Thyroid gland (tissue), 4 donors: ENCODE measurements at places on chromosomes 5 and 9. TPM values are rescaled to one million over a fixed set of nuclear protein-coding genes. Genes with fewer than 3 reads are reported as not detected.
A peak's percentile ranks its signal among the peaks of the same experiment; 100 is the strongest.

ANKRD18B gene
- total RNA-seq = 2.0 TPM

CSF1R gene
- total RNA-seq = 14.1 TPM

LEAP2 gene
- 2.1 TPM for total RNA-seq

PAEP gene
- not detected for total RNA-seq

EQTN gene
- not detected for total RNA-seq

SYK gene
- 92.4 TPM for total RNA-seq

ALDH7A1 gene
- 57.3 TPM for total RNA-seq

ANKDD1B gene
- not detected for total RNA-seq

TPPP gene
- total RNA-seq = 8.7 TPM

HSD17B3 gene
- total RNA-seq = 2.0 TPM

GRCh38 chr9:107989544-107989943 lies 500.0 kb upstream of the KLF4 start:
- H3K4me3 ChIP-seq = no peak overlapping the region
- H3K36me3 ChIP-seq = no peaks in the 10 kb centered on the region
- DNase-seq = no peak
- H3K4me1 ChIP-seq = no peaks in the 10 kb centered on the region
- H3K27me3 ChIP-seq = no peaks in the 10 kb centered on the region

GRCh38 chr9:130728721-130729120 lies 35.1 kb downstream of the EXOSC2 start:
- H3K4me3 ChIP-seq = no peak overlapping the region
- peaks cover 26% of the 10 kb centered on the region for H3K4me1 ChIP-seq
- H3K27me3 ChIP-seq = no peaks in the 10 kb centered on the region
- no peak overlapping the region for H3K27ac ChIP-seq

GRCh38 chr9:13952906-13953305 lies 361.0 kb downstream of the NFIB start:
- no peak for DNase-seq
- H3K27ac ChIP-seq = no peak overlapping the region

DNA sequence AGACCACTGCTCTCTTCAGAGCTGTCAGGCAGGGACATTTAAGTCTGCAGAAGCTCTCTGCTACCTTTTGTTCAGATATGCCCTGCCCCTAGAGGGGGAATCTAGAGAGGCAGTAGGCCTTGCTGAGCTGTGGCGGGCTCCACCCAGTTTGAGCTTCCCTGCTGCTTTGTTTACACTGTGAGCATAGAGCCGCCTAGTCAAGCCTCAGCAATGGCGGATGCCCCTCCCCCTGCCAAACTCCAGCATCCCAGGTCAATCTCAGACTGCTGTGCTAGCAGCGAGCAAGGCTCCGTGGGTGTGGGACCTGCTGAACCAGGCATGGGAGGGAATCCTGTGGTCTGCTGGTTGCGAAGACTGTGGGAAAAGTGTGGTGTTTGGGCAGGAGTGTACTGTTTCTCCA lies 59.9 kb downstream of the CAVIN4 start:
- no peaks in the 10 kb centered on the region for H3K27me3 ChIP-seq
- H3K36me3 ChIP-seq = no peaks in the 10 kb centered on the region
- no peak overlapping the region for H3K27ac ChIP-seq
- no peak for DNase-seq
- no peaks in the 10 kb centered on the region for H3K4me1 ChIP-seq

DNA sequence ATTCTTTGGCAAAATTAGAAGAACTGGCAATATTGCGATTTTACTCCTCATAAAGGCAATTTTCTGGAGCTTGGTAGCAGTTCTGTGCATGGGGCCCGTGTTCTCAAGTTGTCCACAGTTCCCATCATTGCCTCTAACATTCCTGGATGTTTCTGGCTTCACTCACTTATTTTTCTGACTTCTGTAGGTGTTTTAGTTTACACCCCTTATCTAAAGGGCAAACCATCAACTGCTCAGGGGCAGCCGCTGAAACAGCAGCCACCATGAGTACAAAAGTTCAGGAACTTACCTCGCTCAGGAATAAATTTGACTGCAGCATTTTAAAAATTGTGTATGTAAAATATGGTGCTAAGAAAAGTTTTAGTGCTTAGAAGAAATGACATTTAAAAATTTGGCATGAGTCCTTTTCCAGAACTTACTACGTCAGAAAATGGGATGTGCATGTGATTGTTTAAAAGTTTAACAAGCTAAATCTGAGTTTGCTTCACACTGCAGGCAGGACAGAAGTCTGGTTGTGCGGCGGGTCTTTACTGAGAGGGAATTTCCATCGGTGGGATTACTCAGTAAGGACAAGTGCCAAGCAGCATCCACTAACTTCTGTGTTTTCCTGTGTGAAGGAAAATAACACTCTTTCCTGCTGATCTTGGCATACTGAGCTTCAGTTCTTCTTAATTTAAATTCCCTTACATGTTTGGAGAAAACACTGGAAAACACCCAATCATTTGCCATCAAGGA lies 261.7 kb downstream of the MAT2B start:
- no peak overlapping the region for H3K4me3 ChIP-seq
- no peaks in the 10 kb centered on the region for H3K4me1 ChIP-seq
- no peaks in the 10 kb centered on the region for H3K27me3 ChIP-seq

- H3K4me1 ChIP-seq = peaks cover 16% of the 10 kb centered on the region
- no peak overlapping the region for H3K4me3 ChIP-seq
- no peak overlapping the region for H3K27ac ChIP-seq
- no peak for DNase-seq
- H3K27me3 ChIP-seq = no peaks in the 10 kb centered on the region
- H3K36me3 ChIP-seq = no peaks in the 10 kb centered on the region
Measured at GRCh38 chr5:115450741-115451140, 93.8 kb downstream of the FEM1C start.

FGF1 gene
- total RNA-seq = 0.81 TPM

- no peak overlapping the region for H3K27ac ChIP-seq
- no peak overlapping the region for H3K4me3 ChIP-seq
- H3K27me3 ChIP-seq = no peaks in the 10 kb centered on the region
- no peak for DNase-seq
Measured at GRCh38 chr5:34743878-34744277, 87.8 kb downstream of the RAI14 start.

DNA sequence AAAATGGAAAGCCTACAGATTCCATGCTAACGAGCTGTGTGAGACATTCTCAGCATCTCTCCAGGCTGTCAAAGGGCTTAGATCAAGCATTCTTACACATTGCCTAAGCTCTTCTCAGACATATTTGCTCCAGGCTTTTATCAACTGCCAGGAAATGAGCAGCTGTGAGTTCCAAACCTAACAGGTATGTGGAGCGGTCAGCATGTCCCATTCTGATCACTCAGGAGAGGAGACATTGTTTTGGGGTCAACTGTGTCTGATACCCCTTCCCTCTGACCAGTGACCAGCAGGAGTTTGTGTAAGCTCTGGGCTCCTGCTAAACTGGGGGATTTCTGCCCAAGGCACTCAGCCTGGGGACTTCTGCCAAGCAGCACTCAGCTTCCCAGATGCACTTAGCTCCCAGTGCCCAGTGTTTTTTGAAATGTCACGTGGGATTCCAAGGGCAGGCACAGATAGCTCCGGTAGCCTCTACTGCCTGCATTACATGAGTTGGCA lies 229.1 kb downstream of the SEC61B start:
- peaks cover 5% of the 10 kb centered on the region for H3K4me1 ChIP-seq
- no peaks in the 10 kb centered on the region for H3K27me3 ChIP-seq
- no peaks in the 10 kb centered on the region for H3K36me3 ChIP-seq
- H3K4me3 ChIP-seq = no peak overlapping the region

DNA sequence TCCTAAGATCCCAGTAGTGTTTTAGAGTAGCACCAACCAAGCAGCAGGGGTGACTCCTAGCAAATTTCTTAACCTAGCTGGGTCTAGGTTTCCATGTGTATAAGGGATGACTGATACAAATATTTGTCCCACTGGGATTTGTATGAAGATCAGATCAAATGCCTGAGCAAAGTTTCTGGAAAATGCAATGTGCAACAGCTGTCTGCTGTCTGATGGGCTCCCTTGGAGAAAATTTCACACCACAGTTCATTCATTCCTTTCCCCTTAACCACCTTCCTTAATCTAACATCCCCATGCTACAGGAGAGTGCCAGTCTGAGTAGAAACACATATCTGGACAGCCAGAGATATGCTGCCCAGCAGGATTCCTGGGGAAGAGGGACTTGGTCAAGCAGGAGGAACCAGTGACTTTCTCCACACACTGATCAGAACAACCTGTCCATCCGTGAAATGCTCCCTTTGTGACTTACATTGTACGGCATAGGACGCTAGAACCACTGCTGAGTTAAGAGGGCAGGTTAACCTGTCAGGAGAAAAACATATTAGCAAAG lies 53.3 kb downstream of the PTPN3 start:
- DNase-seq = peak; percentile 67
- H3K36me3 ChIP-seq = no peaks in the 10 kb centered on the region
- H3K4me1 ChIP-seq = peaks cover 13% of the 10 kb centered on the region
- no peak overlapping the region for H3K4me3 ChIP-seq
- peak overlapping the region; percentile 49 for H3K27ac ChIP-seq

FRRS1L gene
- total RNA-seq = 11.2 TPM

SPATA31E1 gene
- not detected for total RNA-seq
